Activated CD4-positive, CD25-positive, alpha-beta regulatory T cell (primary cell): ENCODE measurements at places on chromosomes 7 and 10.

- no peak for DNase-seq
Measured at GRCh38 chr7:95820778-95821177, 48.4 kb downstream of the DYNC1I1 start.

- no peak for DNase-seq
Measured at GRCh38 chr10:86962981-86963310, 4.5 kb downstream of the SNCG start.

GRCh38 chr10:34609287-34609940 lies 205.7 kb downstream of the PARD3 start:
- no peak for DNase-seq

DNA sequence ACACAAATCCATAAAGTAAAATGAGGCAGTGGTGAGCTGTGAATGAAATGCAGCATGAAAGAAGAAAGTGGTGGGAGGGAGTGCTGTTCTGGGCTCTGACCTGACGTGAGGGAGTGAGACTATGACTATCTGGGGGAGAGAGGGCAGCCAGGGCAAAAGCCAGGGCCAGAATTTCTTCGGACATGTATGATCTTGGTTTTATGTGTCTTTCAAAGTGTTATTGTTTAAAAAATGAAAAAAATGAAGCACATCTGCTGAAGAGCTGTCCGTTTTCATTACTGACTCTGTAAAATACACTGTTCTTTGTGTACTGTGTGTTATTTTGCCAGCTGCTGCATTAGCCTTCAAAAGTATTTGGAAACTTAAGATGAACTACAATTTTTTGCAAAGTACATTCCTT lies 70.2 kb upstream of the KLF14 start:
- DNase-seq: no peak

- no peak for DNase-seq
Measured at GRCh38 chr7:128739990-128740682, 977 bp downstream of the CALU start.

DNA sequence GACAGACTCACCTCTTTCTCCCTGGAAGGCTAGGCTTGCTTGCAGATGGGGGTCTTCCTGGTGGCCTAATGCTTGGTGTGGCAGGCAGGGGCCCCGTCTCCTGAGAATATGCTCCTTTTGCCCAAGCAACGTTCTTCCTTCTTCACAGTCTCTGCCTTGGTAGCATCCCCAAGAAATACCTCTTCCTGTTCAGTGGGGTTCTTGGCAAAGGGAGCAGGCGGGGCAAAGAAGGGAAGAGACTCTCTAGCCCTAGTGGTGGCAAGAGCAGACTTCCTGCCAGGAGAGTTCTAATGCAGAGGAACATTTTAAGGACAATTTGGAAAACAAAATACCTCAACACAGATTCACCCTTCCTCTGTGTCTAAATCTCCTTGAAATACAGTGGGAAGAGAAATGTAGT lies at the start of gene CLEC5A:
TSS of gene CLEC5A (minus strand) at position 179 of the 400 bp plus-strand sequence. CDS start 682 bp downstream, outside the sequence.
- no peak for DNase-seq

- no peak for DNase-seq
Measured at GRCh38 chr7:50858528-50859245, 76.0 kb upstream of the GRB10 start.

DNA sequence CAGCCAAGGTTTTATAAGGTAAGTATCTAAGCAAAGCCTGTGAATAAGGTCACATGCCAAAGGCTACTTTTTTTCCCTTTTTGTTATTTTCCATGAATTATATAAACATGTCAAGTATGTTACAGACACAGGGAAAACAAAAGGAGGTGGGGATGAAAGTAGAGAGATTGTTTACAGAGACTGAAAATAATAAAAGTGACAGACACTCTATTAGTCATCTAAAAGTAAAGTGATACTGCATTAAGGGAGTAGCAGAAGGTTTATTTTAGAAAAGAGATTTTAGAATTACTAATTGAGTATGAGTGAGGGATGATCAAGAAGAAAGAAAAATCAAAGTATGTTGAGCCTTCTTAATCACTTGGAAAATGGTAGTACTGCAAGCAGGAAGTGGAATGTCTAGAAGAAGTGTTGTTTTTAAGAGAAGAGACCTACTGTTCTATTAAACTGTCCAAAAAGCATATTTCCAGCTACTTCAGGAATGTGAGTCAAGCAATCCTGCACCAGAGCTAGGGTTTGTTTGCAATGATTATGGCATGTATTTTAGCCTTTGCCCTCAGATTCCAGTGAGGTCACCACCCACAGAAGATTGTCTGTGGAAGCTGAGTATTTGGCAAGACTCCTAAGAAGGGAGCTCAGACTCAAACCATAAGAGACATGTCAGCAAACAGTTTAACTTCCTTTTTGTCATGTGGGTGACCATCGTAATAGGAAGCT lies 177.9 kb upstream of the PLXDC2 start:
- DNase-seq: no peak

DNA sequence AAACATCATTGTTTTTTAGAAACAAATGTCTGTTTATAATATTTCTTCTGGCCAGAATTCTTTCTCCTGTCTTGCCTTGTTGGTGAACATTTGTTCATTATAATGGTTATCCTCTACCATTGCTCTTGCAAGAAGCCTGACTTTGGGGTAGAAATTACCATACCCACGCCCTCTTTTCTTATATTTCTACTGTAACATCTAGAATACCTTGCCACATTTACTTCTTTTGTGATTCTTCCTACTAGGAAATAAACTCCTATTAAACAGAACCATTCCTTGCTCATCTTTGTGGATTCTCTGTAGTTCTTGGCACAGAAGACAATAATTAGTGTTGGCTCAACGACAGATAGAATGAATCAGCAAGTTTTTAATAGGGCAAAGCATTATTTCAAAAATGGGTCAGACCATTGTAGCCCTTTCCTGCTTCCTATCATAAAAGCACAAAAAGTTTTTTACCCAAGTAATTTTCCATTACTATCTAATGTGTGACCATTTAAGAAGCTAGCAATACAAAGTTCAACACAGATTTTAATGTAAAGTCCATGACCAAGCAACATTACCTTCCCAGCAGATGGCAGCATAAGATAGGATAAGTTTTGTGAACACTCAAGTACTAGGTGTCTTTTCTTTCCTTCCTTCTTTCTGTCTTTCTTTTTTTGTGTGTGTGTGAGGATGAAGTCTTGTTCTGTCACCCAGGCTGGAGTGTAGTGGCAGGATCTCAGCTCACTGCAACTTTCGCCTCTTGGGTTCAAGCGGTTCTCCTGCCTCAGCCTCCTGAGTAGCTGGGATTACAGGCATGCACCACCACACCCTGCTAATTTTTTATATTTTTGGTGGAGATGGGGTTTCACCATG lies 270.4 kb downstream of the HGF start:
- DNase-seq: no peak

DNA sequence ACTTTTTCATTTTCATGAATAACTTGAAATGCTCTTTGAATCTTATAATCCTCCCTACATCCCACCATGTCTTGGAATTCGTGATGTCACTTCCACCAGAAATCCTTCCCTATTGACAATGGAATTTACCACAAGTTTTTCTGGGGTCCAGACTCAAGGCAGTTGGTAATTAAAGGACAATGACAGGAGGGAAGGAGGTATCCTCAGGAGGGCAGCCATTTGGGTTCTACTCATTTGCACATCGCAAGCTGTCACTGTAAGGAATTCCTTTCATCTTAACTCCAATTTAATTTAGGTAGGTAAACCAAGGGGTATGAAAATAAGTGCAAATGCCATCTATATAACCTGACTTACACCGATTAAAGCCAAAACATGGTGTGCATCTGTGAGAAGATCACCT lies 21.9 kb downstream of the LRRC17 start:
- DNase-seq: no peak

DNA sequence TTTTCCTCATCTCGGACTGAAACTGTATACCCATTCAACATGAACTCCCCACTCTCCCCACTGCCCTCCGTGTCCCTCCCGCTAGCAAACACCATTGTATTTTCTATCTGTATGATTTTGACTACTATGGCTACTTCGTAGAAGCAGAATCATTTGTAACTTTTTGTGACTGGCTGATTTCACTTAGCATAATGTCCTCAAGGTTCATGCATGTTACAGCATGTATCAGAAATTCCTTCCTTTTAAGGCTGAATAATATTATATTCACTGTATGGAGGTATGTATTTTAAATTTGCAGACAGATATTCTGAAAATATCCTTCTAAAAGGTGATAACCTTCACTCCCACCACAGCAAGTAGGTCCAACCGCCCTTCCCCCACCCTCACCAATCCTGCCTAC lies 42.9 kb upstream of the MMD2 start:
- no peak for DNase-seq

- peak; percentile 73 for DNase-seq
Measured at GRCh38 chr7:322111-322671, 32.2 kb downstream of the FOXL3 start.

DNA sequence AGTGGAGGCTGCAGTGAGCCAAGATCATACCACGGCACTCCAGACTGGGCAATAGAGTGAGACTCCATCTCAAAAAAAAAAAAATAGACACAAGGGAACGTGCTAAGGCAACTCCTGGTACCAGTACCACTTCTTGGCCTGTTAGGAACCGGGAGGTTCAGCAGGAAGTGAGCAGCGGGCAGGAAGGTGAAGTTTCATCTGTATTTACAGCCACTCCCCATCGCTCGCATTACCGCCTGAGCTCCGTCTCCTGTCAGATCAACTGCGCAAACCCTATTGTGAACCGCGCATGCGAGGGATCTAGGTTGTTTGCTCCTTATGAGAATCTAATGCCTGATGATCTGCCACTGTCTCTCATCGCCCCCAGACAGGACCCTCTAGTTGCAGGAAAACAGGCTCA lies 69.9 kb upstream of the FOXK1 start:
- no peak for DNase-seq

- no peak for DNase-seq
Measured at GRCh38 chr10:22429146-22429545, 83.8 kb downstream of the SPAG6 start.

- no peak for DNase-seq
Measured at GRCh38 chr7:43302773-43303460, 190.5 kb downstream of the HECW1 start.

DNA sequence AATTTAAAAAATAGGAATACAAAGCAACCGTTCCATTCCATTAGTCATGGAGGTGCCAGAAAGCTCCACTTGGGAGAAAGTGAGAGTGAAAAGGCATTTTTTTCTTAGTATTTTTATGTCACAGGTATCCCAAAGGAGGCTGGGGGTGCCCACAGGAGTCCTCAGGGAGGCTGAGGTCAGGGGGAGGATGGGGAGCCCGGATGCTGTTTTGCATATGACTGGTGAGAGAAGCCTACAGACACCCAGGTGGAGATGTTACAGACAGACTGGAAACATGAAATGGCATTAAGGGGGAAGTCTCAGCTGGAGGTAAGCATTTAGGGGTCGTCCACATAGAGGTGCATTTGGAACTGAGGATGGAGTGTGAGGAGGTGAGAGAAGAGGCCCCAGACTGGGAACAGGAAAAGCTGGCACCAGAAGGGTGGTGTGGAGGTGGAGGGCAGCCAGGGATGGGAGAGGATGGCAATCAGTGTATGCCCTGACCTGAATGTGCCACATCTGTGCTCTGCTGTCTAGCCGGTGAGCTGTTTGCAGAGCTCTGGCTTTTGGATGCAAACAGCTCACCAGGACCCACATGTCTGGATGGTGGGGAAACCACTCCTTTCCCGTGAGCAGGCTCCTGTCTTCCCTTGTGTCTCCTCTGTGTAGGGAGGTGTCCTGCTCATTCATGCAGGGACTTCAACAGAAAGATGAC lies 101.1 kb downstream of the RAMP3 start:
- no peak for DNase-seq

- no peak for DNase-seq
Measured at GRCh38 chr7:123314886-123315285, 115.1 kb upstream of the SLC13A1 start.

GRCh38 chr7:123622660-123623386 lies 21.2 kb downstream of the ASB15 start:
- DNase-seq: no peak

GRCh38 chr7:91784469-91784868 lies 96.0 kb downstream of the MTERF1 start:
- DNase-seq: no peak

- no peak for DNase-seq
Measured at GRCh38 chr10:123442901-123443300, 223.3 kb upstream of the GPR26 start.

DNA sequence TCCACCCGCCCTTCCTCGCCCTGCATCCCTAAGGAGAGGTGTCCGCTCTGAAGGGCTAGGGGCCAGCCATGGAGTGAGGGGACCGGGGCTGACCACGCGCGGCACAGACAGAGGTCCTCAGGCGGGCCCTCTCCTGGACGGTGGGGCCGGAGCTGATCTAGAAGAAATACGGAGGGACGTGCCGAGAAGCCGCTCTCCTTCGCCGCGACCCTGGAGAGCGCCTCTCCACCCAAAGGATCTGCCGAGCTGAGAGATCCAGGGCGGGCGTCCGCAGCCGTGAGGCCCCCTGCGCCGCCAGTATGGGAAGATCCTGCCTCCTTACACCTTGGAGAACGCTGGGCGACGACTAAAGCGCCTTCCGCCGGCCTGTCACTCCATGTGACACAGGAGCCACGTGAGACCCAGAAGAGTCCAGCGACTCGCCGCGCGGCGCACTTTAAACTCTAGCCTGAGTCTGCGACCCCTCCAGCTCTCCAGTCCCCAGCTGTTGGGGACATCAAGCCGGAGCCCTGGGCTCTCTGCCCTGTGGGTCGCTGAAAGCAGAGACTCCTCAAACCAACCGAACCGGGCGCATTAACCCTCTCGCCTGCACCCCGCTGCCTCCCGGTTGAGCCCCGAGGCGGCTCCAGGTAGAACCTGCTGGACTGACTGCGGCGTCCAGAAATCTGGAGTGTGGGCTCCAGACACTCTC lies 1.5 kb upstream of the SFMBT2 start:
- no peak for DNase-seq

DNA sequence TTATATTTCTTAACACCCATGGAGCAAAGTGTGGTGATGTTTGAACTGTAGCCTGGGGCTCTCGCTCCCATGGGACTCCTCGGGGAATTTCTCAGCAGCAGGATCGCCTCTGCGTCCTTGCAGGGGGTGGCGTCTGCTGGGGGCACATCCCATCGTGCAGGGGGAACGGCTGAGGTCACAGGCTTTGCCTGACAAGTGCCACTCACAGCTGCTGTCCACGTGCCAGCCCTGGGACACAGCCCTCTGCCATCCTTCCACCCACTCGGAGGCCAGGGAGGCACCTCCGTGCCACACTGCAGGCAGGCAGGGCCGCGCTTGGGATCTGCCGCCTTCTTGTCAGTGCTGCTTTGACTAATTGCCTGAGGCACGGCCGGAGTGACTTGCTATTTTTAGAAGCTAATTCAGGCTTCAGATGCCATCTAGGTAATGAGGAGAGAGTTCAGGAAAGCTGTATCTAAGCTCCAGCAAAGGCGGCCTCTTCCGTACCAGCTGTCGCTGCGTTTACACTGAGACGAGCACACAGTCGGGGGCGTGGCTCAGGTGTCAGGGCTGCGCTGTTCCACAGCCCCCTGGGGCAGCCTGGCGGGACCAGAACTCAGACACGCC lies 45.7 kb downstream of the PITRM1 start:
- no peak for DNase-seq

GRCh38 chr7:78760620-78761355 lies 692.7 kb downstream of the MAGI2 start:
- no peak for DNase-seq

DNA sequence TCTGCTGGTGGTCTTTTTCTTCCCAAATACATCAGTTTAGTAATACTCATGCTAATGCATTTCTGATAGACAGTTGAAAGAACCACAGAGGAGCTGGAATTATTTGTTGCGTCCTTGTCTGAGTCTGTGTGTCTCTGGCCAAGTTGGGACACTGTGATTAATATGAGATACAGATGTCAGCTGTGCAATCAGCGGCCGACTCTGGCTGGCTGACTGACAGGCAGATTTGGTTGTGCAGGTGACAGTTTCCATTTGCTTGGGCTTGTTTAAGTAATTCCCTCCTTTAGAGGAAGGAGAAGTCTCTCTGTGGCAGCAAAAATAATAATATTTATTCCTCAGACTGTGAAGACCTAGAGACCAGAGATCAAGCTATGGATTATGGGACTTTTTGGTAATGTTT lies 176.2 kb upstream of the CHRM2 start:
- no peak for DNase-seq
